ENCODE measurements at places on chromosomes 2 and 18.

GRCh38 chr2:1173528-1173927 lies 222.9 kb downstream of the SNTG2 start:
- DNase-seq: no peak

GRCh38 chr2:141791521-141791920 lies 339.3 kb downstream of the LRP1B start:
- no peak for DNase-seq

- no peak for DNase-seq
Measured at GRCh38 chr2:105556366-105556765, 157.5 kb upstream of the FHL2 start.

GRCh38 chr2:10824191-10824590 lies 11.6 kb upstream of the PDIA6 start:
- DNase-seq: no peak

DNA sequence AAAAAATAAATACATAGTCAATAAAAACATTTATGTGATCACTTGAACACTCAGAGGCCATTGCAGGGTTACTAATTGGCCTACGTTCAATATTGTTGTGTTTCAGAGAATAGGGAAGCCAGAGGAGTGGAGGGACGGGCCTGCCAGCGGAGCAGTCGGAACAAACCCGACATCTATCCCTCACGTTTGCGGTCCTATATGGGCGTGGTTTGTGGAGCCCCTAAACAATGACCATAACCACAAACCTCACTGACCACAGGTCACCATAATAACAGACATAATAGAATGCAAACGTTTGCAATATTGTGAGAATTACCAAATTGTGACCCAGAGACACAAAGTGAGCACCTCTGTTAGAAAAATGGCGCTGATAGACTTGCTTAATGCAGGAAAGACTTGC lies 19.5 kb upstream of the ZNF516 start:
- no peak for DNase-seq

- DNase-seq: no peak
Measured at GRCh38 chr2:219045937-219046550, 4.7 kb upstream of the CFAP65 start.

- DNase-seq: no peak
Measured at GRCh38 chr2:239651859-239652258, 251.0 kb upstream of the HDAC4 start.

DNA sequence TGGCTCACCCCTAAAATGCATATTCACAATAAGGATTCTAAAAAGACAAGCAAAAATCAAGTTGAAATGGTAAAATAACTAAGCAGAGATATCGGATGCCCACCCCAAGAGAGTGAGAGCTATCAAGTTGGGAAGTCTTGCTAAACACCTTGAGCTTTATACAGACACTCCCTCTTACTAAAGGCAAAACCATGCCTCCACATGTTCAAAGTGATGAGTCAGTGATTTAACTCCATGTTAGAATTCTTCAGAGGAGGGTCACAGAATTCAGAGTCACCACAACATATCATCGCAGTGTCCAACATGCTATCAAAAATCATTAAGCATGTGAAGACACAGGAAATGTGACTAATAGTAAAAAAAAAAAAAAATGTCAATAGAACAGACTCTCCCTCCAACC lies 20.6 kb upstream of the ST8SIA3 start:
- DNase-seq: no peak

DNA sequence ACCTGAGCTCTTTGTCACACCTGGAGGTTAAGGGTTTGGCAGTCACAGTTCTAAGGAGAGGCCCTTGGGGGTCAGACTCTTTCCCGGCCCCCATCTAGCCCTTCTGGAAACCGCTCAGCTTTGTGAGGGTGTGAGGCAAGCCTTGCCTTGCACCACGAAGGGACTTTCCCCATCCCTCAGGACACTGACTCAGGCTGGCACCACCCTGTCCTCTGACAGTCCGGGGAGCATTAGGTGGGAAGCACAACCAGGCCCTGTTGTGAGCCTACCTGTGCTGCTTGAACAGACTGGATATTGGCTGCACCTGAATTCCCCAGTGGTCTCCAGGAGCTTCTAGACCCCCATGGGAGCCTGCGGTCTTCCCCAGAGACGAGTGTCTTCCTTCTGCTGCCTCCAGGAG lies 47.0 kb upstream of the GBX2 start:
- no peak for DNase-seq
